ENCODE measurements at places on chromosomes 4 and X.

GRCh38 chr4:169270810-169271691, at the start of gene SH3RF1:
SH3RF1 (minus strand) TSS chr4:169270956; CDS start chr4:169269212, 1,744 bp downstream.
- no peak for DNase-seq

- DNase-seq = no peak
Observed at GRCh38 chr4:121216461-121216860, 52.3 kb upstream of the TNIP3 start.

DNA sequence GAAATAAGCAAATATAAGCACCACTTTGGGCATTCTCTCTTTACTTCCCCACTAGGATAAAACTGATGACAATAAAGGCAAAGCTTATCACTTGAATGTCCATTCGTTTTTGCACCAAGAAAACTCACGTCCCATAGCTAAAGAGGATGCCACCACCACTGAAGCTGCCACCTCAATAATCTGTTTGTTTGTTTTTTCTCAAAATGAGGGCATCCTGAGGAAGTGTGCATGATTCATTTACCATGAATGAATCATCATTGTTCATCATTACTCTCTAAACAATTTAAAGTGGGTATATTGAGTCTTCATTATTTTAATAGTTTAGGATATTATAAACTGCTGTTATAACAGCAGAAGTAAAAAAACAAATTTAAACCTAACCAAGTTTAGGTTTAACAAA, 168.2 kb downstream of the DCTD start:
- DNase-seq = no peak

DNA sequence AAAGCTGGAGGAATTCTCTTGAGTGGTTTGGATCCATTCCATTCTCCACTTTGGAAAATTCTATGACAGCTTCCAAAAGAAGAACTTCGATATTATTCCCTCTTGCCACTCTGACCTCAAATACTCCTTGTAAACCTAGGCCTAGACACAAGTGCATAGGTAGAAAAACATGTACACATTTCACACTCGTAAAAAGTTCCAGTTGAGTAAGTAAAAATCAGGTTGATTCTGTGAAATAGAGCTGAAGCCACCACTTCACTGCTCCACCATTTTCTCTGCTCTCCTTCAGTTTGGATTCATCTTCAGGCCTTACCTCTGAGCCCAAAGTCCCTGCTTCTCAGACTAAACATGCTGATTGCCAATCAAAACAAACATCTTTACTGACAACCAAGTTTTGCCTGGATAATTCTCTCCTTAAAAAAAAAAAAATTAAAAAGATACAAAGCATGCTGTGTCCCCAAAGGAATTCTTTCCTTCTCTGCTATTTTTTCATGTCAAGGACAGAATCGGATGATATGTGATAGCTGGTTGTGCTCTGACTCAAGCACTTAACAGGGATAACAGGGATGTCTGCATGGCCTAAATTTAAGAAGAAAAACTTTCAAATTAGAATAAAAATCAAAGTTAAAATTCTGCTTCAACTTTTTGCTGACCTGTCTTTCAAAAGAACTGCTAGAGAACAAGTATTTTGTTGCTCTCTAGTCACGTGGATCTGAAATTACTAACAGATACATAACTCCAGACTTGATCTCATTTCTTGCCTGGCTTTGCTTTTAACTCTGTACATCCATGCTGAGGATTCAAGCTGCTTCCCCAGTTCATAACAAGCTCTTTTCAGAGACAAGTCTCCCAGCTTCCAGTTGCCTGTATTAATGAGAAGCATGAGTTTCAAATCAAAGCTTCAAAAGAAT, 420.9 kb upstream of the INTU start:
- no peak for DNase-seq

DNA sequence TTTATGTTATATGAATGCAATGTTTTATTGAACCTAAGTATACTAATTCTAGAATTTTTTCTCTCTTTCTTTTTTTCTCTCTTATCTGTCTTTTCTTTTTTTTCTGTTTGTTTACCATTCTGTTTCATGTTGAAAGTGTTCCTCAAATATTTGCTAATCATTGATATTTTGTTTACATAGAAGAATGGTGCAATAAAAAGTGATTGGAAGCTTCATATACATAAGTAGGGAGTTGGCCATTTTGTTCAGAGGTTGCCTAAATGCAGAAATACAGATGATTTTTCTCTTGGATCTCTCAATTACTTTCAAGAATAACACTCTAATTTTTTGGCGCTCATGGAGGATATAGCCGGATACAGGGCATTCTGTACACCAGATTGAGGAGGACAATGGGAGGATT, 5.7 kb upstream of the SERTM2 start:
- DNase-seq = no peak
